ENCODE measurements at places on chromosomes 5 and 9.

DNA sequence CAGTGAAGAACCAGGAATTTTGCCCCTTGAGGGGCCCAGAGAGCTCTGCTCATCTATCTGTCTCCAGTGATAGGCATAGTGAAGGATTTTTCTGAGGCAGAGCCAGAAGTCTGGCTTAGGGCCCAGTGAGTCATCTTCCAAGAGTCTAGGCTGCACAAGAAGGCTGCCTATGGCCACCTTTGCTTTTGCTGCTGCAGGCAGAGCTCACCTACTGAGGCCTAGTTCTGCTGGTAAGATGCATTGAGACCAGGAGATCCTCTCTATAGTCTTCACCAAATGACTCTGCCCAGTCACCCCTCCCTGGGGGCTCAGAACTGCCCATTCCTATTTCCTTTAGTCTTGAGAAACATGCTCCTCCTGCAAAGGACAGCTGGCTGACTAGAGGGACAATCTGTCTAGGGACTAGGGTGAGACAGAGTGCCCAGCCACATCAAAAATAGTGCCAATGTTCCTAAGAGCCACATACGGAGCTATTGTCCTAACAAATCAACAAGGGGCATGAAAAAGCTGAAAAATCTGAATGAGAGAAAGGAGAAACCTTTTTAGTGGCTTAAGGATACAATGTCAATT, 40.3 kb upstream of the CDKN2AIPNL start:
- no peak for DNase-seq

DNA sequence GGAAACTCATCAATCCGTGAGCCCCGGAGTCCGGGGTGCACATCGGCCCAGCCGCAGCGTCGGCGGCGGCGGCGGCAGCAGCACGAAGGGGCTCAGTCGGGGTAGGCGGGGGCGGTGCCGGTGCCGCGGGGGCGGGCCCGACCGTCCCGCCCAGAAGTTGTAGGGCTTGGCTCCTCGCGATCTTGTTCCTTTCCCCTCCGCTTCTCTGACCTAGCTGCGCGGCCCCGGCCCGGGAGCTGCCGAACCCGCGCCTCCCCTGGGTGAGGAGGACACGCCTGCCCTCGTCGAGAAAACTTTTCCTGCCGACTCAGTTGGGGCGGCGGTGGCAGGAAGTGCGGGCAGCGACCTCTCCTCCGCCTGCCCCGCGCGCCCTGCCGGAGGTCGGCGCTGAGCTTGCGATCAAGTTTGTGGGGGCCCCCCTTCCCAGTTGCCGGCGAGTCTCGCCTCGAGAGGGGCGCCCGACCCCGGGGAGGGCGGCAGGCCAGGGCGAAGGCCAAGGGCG, at the start of gene MAN2A1:
Gene MAN2A1, plus strand, starts transcription at position 188 of the 502 bp plus-strand sequence. CDS start 491 bp downstream, outside the sequence.
- DNase-seq: peak; percentile 49

DNA sequence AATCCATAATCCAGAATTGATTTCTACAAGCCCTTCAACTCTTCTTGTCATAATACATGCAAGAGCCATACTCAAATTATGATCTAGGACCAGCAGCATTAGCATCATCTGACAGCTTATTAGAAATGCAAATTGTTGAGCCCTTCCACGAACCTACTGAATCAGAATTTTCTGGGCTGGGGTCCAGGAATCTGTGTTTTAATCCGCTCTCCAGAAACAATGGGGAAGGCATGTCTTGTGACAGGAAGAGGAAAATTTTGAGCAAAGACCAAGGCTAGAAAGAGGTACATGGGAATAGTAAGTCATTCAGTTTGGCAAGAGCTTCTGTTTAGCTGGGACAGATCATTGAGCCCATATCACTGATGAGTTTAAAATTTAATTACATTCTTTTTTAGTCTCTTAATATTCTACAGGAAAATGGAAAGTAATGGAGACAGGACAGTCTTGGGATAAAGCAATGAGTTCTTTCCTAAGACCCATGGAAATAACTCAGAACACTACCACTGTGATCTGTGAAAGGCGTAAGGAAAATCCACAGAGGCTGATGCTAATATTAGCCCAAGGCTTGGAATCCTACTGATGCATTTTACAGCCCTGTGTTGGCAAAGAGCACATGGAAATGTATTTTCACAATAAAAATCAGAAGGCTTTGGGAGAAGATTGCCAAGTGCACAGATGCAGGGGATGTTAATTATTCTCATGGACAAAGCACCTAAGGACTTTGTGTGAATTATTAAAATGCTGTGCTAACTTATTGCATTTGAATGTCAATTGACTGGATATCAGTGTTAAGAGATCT, 73.7 kb upstream of the STK32A start:
- no peak for DNase-seq

GRCh38 chr5:75468593-75468992, 42.8 kb downstream of the CERT1 start:
- no peak for DNase-seq

- no peak for DNase-seq
These were observed 63.6 kb upstream of the SPEF2 start for GRCh38 chr5:35554016-35554415.

- no peak for DNase-seq
These were observed 40.2 kb downstream of the SPEF2 start for GRCh38 chr5:35657877-35658276.

DNA sequence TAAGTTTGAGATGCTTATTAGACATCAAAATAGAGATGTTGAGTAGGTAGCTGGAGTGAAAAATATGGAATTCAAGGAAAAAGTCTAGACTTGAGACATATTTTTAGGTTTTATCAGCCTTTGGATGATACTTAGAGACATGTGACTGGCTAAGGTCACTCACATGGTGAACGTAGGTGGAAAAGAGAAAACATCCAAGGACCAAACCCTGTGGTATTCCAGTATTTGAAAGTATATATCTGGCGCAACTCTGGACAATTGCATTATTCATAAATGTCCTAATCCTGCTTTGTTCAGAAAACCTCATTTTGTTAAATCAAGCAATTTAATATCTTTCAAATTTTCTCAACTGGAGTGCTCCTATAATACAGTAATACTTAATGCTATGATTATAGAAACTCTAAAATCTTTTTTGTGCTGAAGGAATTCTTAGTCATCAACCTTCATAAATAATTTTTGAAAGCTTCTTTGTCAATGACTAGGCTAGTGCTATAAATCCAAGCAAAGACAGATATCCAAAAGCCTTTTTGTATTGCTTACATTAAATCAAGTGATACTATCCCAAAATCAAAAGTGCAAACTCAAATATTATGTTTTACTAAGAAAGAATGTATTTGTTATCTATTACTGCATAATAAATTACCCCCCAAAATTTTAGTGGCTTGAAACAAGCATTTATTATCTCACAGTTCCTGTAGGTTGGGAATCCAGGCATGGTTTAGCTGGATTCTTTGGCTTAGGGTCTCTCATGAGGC, 452.0 kb downstream of the ENC1 start:
- DNase-seq: no peak

DNA sequence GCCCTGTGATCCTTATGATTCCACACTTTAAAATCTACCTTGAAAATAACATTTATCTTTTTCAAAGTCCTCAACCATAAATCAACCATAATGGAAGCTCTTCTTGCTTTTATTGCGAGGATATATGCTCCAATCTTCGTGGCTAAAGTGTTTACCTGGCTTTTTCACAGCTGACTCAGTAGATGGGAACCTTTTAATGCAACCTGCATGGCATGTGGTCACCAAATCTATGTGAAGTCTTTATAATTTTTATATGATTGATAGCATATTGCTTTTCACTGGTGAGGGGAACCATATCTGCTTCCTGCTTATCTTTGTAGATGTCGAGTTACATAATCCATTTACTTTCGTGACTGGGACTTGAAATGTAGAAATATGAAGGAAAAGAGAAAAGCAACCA, 47.1 kb upstream of the TLX3 start:
- DNase-seq: no peak

DNA sequence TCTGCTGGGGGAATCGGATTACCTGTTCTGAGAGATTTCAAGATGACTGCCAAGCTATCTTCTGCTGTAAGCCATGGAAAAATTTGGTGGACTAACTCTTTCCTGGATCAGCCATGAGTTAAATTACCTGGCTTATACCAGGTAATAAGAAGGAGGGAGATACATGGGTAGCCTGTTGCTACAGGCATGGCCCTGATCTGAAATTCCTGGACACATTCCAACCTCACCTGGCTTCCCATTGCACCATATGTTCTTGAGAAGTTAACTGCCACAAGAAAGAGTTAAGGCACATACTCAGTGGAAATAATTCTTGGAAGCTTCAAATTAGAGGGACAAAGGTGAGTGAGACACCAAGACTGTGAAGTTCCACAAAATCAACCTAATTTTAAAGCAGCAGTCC, 371.3 kb downstream of the ACTL7B start:
- DNase-seq: no peak

GRCh38 chr9:116656501-116656971, 30.6 kb upstream of the TRIM32 start:
- DNase-seq: no peak

DNA sequence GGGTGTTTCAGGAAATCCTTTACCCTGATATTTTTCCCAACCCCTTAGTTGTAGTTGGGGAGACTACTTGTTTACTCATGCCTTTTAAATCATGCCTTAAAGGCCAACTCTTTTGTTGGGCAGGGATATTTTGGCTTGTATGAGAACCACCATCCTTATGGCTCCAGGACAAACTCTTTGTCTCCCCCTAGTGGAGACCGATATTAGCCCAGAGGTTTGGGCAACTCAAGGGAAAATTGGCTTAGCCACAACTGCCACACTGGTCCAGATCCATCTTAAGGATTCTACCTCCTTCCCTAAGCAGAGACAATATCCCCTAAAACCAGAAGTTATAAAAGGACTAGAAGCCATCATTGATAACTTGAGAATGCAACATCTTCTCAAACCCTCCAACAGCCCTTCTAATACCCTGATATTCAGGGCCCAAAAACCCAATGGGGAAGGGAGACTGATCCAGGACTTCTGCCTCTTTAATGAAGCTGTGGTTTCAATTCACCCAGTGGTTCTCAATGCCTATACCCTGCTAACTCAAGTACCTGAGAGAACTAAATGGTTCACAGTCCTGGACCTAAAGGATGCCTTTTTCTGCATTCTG, 100.9 kb upstream of the HCN1 start:
- no peak for DNase-seq

DNA sequence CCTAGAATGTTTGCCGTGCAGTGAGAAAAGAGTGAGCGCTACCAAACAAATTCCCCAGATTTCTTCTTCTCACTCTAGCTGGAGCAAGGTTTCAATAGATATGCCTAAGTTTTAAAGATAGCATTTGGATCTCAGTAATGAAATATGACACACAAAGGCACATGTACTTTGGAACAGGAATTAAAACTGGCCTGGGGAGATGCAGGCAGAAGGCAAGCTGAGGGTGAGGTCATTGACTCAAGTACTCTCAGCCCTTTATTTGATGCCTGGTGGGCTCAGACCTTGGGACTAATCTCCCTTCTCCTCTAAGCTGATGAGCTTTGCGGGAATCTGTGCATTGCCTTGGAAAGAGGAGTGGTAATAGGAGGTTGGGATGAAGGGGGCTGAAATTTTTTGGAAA, 323.3 kb upstream of the SLC30A5 start:
- DNase-seq: no peak

GRCh38 chr9:5800969-5801738, 31.8 kb downstream of the ERMP1 start:
- DNase-seq: no peak

DNA sequence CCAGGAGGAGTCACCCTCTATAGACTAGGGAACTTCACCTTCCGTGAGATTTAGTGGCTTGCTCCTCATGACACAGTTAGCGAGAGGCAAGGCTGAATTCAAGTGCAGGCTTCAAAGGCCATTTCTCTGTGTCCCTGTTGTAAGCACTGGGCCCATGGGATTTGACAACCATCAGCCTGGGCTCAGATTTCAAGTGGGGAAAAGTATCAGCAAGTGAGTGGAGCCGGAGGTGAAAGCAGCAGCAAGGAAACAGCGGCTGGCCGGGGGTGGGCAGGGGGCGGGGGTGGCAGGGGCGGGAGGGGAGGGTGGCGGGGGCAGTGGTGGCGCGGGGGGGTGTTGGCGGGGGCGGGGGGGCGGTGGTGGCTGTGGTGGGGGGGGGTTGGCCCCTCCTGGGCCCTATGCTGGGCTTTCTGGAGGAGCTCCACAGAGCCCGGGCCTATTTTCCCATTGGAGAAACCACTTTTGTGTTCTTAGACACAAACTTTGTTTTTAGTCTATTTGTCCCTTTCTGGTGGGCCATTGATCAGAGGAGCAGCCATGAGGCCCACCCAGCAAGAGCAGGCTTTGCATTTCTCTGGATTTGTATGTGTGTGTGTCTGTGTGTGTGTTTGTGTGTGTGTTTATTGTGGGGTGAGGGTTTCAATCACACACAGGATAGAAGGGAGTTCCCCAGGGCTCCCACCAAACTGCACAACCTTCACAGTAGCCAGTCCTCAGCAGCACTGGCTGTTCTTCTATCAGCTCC, 165.4 kb upstream of the RAI14 start:
- no peak for DNase-seq

- DNase-seq: no peak
These were observed 7.5 kb upstream of the AKNA start for GRCh38 chr9:114395334-114395617.

GRCh38 chr5:35954175-35954574, 15.8 kb upstream of the CAPSL start:
- DNase-seq: no peak

DNA sequence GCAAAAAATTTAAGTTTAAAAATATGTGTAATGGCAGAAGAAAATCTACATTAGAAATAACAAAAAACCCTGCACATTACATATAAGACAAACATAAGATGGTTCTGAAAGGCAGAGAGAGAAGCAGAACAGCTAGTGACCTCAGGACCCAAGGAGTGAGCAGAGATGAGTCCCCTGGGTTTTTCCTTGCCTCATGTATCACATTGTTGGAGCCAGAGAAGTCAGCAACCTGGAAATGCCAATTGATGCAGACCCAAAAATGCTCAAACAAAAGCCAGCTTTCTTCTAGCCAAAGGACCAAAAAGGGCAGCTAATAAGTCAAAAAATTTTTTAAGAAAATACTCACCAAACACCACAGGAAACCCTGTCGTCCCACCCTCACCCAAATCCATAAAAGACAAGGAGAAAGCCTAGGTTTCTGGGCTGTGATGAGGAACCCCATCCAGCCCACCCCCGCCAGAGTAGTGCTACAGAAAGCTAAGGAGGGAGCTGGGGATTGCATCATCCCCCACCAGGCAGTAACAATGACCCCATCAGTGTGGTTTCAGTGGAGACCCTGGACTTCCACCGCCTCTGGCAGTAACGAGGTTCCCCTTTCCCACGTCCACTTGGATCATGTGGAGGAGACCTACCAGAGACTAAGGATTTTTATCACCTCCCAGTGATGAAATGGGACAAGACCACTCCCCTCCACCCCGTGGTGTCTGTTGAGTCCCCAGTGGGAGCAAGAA, 17.6 kb downstream of the DENND1A start:
- DNase-seq: no peak

DNA sequence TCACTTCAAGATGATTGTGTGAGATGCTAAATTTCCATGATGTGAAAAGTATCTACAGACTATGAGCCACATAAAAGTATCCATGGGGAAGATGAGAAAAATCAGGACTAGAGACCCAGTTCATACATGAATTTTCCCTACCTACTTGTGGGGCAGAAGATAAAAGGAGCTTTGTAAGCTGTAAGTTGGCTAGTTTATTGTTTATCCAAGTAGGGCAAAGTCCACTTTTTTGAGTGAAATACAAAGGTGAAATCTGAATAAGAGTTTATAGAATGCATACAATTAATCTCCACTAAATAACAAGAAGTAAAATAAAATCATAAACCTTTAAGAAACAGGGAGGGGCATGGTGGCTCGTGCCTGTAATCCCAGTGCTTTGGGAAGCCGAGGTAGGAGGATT, 160.4 kb downstream of the ELAVL2 start:
- DNase-seq: no peak

- no peak for DNase-seq
These were observed 13.5 kb downstream of the SETX start for GRCh38 chr9:132341177-132341840.

Data from stimulated activated CD4-positive, alpha-beta T cell treated with anti-CD3 and anti-CD28 coated beads, Interleukin-1b, Interleukin-23, amount 100 ng/mL, for 1 hour (primary cell).